ENCODE measurements at places on chromosomes 4 and X.

DNA sequence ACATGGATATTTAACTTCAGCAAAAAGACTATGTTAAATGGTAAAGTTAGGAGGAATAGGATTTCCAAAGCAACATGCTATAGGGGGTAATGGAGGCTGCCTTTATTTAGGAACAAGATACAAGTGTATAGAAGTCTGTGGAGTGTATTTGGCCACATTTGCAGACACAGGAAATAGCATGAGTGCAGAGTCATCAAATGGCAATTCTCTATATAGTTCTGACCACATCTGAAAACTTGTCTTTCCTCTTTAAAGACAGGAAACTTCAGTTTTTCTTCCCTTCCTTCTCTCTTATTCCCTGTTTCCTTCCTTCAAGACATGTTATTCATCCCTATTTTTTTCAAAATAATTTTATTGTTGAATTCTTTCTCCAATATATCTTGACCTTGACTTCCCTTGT, 119.3 kb upstream of the PITX2 start:
- DNase-seq: no peak

DNA sequence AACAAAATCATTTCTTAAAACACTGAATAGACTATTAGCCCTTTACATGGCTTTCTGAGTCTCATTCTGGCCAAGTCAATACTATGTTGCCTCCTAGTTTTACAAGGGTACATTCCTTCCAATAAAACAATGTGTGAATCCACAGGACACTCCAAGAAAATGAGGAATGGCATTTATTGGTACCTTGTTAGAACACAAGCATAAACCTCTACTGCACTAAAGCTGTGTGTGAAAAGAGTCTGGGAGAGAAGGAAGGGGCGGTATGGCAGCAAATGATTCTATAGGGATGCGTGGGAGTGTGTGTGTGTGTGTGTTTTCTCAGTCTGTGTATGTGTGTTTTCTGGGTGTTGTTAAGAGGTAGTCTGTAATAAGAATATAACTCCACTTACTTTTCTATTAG, 48.9 kb downstream of the CXCL1 start:
- no peak for DNase-seq

DNA sequence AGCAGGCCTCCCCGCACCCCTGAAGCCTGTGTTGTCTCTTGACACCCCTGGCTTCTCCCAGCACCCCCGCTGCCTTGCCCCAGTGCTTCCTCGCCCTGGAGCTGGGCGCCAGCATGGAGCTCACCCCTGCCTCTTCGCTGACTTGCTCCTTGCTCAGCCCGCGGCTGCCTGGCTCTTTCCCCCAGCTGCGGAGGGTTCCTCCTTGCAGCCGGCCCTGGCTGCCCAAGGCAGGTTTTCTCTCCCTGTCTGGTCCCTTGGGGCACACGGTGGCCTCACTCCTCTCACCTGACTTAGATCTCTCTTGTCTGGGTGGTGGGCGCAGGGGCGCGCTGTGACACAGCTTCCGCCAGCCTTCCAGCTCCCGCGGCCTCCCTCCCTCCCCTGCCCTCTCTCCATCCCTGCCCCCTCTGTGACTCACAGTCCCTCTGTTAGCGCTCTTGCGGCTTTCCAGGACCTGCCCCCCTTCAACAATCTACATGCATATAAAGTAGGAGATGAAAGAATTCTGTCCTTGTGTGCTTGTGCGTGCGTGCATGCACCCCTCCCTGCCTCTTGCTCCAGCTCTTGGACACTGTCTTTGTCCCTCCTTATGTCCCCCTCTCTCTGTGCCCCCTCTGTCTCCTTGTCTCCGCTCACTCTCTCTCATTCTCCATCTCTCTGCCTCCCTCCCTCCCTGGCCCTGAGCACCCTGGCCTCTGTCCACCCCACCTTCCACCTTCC, 2.2 kb downstream of the PLXNB3 start:
- DNase-seq: no peak

GRCh38 chr4:15965325-15965724, 2.4 kb upstream of the FGFBP2 start:
- no peak for DNase-seq

GRCh38 chr4:173769568-173769967, 239.5 kb upstream of the HAND2 start:
- DNase-seq: no peak

DNA sequence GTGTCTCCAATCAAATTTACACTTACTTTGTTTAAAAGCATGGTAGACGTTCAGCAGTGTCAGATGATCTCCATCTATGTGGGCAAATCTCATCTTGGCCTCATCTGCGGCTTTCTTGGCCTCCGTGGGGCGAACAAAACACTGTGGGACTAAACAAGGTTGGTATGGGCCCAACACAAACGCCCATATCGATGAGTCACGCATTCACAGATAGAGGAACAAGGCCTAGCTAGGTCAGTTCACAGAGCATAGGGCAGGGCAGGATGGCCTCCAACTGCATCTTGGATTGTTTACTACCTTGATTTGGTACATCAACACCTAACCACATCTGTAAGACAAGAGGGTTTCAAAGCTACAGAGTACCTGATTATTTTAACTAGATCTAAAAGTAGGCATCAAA, 47.3 kb downstream of the DHX15 start:
- no peak for DNase-seq

DNA sequence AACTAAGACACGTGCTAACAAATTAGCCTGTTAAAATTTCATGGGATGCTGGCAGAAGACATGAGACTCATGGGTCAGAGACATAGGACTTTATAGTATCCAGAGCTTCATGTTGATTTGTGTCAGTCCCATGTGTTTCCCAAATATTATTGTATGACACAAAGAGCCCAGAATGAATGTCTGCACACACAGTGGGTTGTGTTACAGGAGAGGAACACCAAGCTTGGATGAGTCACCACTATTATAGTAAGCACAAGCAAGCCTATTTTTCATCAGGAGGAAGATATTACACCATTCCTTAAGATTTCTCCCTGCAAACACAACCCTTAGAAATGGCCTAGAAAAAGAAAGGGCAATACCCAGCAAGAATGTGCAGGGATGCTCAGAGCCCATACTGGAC, 15.4 kb downstream of the BBS12 start:
- no peak for DNase-seq

DNA sequence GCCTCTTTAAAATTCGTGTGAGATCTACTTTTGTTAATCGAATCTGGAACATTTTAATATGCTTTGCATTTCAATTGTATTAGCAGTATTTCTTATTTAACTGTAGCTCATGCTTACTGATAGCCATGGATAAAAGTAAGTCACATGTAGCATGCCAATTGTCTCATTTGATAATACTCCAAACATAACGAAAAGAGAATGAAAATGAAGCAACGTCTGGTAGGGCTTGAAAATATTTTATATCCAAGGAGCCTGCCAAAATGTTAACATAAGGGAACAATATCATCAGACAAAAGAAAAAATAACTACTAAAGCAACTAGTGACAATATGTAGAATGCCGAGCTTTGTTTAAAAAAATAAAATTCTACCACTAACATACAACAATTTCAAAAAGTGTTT, 94.1 kb upstream of the MID1 start:
- DNase-seq: no peak

DNA sequence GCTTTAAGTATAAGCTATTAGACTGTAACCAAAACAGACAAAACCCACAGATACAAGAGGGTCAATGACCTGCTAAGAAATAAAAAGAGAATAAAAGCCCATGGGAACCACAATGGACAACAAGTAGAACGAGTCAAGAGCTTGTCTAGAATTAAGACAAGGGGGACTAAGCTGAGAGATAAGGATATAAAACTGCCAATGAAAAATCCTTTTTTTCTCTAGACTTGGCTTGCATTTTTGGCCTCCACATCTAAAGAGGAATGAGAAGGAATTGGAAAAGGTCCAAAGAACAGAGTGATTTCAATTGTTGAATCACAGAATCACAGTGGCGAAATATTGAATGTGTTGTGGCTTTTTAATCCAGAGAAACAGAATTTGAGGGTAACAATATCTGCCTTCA, 135.7 kb downstream of the QDPR start:
- DNase-seq: no peak

DNA sequence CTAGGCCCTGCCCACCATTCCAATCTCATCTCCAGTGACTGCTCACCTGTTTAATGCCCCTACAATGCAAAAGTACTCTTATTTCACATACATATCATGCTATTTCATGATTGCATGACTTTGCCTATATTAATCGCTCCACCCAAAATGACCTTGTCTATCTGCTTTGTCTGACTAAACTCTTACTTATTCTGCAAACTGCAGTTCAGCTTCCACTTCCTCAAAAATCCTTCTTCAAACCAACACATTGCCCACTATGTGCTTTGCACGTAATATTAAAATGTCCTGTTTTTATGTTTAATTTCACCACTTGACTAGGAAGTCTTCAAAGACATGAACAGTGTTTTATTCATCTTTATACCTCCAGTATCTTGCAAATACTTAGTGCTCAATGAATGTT, 229.6 kb downstream of the OPHN1 start:
- no peak for DNase-seq

DNA sequence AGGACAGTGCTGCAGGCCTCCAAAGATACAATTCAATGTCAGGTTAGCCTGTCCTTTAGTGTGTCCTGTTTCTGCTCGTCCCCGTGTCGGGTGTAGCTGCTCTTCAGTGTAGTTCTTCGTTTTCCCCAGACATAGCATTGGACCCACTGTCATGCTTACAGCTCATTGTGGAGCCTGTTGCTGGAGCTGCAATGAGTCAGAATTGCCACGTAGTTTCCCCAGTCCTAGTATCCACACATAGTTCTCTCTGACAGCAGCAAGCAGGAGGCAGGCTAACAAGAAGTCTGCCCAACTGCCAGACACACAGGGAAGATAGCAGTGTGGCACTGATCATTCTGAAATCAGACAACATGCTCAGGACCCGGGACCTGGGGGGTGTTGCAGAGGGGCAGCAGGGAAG, 49.2 kb downstream of the MOSPD2 start:
- no peak for DNase-seq

- DNase-seq: no peak
These were observed 156.5 kb downstream of the NHS start for GRCh38 chrX:17531500-17531899.

DNA sequence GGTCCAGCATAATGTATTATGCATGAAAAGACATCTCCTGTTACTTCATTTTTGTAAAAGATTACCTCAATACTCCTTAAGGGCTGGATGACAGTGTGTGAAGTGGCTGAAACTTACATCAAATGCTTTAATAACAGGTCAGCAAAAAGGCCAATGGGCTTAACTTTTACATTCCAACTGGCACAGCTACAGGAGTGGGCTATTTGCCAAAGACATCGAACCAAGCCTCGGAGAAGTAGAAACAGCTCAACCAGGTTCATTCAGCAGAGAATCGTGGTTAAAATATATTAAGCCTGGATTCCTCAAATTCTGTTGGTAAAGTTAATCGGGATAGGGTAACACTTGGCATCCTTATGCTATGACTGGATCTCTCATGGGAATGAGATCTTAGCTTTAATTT, 639.7 kb downstream of the TRIML1 start:
- DNase-seq: no peak

DNA sequence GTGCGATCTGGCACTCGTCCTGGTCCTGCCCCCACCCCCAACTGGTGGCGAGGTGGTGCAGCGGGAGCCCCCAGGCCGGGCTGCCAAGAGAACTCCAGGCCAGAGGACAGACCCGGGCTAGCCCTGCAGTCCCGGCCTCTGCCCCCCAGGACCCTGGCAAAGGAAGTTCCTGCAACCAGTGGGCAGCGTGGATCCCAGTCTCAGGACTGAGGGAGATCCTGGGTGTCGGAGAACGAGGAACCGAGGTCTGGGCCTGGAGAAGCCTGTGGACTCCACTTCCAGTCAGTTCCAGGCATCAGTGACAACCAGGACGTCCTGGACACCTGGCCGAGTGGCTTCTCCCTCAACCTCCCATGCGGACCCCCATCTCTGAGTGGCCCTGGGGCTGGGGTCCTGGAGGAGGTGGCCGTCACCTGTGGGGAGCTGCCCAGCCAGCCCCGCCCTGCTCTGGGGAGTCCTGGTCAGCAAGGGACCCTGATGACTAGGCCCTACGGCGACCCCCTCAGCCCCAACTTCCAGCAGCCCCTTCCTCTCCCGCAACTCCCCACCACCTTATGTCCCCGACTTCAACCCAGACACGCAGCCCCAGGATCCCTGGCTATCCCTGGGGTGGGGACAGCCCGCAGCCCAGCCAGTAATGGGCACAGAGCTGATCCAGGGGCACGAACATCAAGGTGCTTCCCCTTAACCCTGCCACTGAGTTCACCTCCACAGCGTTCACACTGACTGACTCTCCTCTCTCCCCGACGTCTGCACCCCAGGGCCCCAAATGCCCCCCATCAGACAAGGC, 53.7 kb upstream of the NKX1-1 start:
- DNase-seq: no peak

DNA sequence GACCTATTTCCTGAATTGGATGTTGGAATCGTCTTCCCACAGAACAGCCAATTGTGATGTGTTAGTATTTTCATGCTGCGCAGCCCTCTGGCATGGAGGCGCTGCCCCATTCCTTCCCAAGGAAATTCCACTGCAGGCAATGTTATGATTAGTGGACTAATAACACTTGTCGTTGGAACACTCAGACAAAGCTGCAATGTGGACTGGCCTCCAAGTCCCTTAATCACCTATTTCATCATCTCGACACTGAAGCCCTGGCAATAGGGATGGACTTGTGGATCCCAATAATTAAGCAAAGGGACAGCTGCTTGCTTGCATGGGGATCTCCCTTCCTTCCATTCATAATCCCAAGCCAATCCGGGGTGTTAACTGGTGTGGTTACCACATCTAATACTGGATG, 78.8 kb upstream of the PLAC1 start:
- no peak for DNase-seq

GRCh38 chrX:40009462-40009851, 88.3 kb downstream of the BCOR start:
- no peak for DNase-seq

GRCh38 chr4:151667666-151668065, 93.1 kb downstream of the GATB start:
- no peak for DNase-seq

DNA sequence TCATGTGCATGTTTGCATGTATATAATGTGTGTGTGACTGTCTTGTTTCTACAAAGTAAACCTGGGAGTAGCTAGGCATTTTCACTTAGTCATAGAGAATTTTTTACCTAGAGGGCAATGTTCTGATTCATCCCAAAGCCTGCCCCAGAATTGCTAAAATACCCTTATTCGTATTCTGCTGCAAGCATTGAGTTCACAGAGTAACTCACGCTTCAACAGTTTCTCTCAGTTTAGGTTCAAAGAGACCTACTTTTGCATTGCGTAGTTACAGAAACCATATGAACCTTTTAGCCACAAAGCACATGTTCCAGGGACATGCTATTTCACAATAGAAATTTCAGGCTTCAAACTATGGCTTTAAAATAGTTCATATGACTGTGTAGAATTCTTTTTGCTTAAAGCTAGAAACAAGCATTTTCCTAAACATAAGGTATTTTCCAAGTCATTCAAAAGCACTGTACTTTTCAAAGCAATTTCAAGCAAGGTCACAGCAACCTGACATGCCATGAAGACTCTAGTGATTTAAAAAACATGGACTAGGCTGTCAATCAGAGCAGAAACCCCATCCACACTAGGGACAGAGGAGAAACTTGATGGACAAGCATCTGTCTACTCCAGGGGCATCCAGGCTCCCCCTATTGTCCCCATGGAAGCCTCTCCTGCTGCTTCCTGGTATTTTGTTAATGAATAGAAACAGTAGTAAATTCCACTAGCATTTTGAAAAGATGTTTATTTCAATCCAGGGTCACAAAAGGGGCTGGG, 81.5 kb upstream of the MAPK10 start:
- DNase-seq: no peak

All from stimulated activated CD8-positive, alpha-beta memory T cell treated with anti-CD3 and anti-CD28 coated beads, Interleukin-4, amount 100 ng/mL, for 1 hour (primary cell).